ENCODE measurements at places on chromosomes 13 and 19.
A peak's percentile ranks its signal among the peaks of the same experiment; 100 is the strongest.

DNA sequence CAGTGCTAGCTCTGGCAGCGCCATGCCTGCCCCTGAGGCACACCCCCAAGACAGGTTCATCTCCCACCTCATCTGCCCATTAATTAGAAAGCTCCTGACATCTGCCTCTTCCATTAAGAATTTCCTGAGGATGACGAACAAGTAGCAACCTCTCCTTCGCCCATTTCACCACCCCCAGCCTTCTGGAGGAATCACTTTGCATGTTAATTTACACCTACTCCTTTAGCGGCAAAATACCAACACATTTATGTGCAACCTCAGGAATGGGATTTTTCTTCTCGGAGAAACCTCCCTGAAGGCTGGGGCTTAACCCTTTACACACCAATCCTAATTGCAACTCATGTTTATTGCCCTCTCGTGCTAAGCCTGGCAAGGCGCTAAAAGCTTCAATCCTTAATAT lies 13.8 kb downstream of the SLC7A1 start:
- DNase-seq = no peak

DNA sequence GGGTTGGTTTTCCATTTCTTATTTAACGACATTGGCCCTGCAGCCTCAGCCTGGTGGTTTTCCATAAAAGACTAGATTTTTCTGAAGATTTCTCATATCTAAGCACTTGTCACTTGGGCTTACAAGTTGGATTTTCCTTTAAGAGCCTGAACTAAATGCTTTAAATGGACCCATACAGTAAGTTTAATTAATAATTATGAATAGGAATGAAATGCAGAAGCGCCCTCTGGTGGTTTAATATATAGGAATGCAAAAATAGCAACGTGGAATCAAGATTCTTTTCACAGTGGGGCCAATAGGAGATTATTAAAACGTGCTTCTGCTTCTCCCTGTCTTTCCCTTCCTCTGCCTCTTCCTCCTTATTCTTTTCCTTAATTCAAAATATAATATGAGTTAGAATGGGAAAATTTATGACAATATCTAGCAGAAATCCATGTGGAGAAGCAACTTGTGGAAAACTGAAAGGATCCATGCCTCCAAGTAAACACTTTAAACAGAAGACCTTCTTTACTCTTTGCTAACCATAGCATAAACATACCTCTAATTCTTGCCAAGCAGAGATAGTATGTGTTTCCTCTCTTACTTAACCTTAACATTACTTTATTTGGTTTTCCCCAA lies 324.0 kb downstream of the GPC5 start:
- DNase-seq = no peak

GRCh38 chr13:71922194-71922593 lies 55.2 kb upstream of the DACH1 start:
- DNase-seq = no peak

DNA sequence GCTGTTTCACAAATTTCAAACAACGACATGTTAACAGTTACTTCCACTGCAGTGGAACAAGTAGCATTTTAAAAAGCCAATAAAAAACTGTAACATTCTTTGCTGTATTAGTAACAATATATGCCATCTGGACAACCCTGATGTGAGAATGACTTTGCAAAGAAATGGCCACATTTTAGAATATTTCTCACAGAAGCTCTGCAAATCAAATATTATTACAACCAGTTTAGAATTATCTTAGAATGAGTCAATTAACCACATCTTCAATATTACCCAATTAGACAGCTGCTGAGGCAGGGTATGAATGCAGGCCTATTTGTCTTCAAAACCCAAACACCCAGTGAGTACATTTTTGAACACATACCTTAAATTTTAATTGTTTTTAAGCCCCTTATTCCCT lies 3.2 kb downstream of the ZNF699 start:
- DNase-seq = no peak

DNA sequence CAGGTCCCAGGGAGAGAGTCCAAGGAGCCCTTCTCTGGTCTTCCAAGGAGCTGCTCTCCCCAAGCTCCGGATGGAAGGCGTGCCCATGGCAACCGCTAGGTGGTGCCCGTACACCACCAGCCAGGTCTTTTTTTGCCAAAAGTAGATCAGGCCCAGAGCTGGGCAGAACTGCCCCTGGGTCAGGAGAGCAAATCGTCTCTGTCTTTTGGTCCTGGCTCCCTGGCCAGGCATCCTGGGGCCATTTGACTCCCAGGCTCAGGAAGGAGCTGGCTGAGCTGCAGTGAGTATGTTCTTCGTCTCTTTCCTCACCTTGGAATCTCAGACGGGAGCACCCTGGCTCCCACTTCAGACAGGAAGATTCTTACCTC lies 24.6 kb upstream of the BCL3 start:
- peak; percentile 55 for DNase-seq
